NCI-H446 (cell line): ENCODE measurements at places on chromosomes 12 and 14.

DNA sequence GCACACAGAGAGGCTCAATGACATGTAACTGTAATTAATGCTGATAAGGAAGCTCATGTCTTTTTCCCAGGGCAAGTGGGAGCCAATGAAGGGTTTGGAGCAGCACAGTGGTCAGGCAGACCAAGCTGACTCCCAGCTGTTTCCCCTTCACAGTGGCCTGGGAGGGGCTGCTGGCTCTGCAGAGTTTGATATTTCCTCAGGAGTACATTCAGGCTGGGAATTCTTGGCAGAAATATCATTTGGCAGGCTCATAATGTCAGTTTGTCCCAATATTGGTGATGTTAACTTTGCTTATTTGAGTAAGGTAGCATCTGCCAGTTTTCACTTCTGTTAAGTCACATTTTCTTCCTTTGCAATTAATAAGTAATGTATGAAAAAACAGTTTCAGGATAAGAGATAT, 247.0 kb downstream of the EMP1 start:
- DNase-seq: no peak

- DNase-seq: peak; percentile 89
Observed at GRCh38 chr12:18250313-18250916, 10.9 kb upstream of the PIK3C2G start.

GRCh38 chr12:96334502-96334901, 65.7 kb downstream of the CDK17 start:
- no peak for DNase-seq

DNA sequence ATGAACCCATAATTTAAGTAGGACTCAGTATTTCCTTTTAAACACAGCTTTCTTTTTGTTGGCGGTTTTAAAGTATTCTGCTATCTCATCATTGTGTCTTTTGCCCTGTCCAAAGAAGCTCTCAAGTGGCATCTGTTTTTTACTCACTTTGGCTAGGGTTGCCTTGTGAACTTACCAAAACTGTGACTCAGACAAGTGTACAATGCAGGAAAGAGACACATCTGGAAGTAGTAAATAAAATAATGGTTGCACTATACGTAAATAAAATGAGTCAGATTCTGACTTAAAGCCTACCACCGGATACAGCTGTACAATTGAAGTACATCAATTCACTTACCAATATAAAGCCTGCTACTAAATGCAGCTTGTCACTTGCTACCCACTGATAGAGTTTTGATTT, 619.2 kb upstream of the LRFN5 start:
- DNase-seq: no peak

DNA sequence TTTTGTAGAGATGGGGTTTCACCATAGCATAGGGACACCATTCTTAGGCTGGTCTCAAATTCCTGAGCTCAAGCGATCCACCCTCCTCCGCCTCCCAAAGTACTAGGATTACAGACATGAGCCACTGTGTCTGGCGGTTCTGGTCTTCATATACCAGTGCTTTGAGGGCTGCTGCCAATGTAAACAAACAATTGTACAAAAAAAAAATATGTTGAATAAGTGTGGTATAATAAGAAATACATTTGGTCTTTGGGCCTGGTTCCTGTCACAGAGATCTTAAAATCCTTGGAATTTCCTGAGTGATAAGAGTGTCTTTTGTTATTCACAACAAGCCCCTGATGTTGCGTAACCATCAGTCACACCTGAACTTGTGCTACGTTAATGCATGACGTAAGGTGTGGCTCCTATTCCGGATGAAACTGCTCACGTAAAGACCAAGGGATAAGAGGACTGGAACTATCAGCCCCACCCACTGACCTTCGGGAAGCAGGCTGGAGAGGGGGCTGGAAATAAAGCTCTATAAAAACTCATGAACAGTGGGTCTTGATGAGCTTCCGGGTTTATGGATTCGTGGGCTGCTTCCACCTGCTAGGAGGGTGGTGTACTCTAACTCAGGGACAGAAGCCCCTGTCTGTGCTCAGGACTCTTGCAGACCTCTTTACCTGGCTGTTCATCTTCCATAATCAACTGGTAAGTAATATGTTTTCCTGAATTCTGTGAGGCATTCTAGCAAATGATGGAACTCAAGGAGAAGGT, 16.5 kb upstream of the RIMKLB start:
- DNase-seq: no peak

DNA sequence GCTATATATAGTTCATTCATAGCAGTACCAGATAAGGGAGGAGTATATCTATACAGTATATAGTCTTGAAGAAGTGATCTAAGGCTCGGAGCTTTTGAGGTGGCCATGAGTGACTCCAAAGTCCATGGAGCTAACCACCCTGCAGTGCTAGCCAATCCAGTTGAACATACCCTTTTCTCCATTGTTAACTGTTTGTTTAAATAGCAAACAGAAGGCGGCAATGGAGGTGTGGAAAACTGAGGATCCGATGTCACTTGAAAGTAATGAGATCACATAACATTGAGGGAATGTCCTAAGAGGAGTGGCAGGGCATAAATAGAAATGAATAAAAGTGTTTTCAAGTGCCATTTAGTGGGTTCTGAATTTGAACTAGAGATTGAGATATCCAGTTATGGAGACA, 12.4 kb upstream of the SNAPC1 start:
- no peak for DNase-seq

- DNase-seq: no peak
Observed at GRCh38 chr14:57139173-57139572, 129.5 kb downstream of the EXOC5 start.

GRCh38 chr14:96231526-96232130, 24.4 kb upstream of the BDKRB1 start:
- peak; percentile 7 for DNase-seq

- peak; percentile 37 for DNase-seq
Observed at GRCh38 chr12:14567351-14568162, at the start of gene PLBD1. TSS of gene PLBD1 (minus strand) at chr12:14567883. CDS start at chr12:14567696, 187 bp downstream.

DNA sequence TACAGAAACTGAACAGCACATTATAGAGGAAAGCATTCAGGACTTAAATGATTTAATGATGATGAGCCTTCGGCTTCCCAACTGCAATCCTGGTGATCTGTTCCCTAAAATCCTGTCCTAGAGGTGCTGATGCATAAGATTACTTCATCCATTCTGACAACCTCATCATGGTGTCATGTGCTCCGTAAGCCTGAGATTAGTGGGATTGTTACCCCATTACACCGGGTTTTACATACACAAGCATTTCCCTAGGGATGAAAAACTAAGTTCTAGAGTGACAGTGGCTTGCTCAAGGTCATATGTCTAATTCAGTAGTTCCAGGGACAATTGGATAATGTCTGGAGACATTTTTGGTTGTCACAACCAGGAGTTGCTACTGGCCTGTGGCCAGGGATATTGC, 2.5 kb upstream of the RNASE13 start:
- no peak for DNase-seq

DNA sequence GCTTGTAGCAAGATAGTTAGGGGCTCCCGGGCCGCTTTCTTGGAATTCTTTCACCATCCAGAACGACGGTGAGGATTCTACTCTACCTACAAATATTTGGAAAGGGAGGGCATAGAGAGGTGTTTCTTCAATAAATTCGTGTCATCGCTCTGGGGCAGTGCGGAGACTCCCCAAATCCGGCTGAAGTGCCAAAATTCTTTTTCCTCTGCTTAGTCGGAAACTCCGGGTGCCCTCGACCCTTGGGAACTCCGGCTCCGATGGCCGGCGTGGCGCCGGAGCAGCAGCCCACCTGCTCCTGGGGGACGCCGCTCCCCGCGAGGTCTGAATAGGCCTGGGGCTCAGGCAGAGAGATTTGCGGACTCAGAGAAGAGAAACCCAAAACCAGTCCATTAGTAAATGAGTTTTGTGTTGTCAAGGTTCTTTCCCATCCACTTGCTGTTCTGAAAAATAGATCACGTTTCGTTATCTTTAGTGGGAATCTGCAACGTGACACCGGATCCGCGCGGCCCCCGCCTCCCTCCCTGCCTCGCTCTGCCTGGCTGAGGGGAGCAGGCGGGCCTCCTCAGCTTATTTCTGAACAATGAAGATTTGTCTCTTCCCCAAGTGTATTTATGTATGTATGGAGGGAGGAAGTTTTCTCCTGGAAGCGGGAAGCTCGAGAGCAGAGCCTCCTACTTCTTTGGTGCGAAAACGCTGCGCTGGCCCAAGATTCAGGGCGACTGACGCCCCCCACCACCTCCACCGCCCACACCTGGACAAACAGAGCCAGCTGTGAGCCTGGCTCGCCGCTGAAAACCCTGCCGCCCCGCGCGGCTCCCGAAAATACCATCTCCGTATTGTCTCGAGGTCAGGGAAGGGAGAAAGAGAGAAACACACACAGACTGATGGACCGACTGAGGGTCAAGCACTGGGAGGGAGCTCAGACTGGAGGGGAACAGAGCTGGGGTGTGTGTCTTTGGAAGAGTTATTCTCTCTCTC, 3.7 kb upstream of the SIX1 start:
- DNase-seq: no peak
